ENCODE measurements at places on chromosomes 4 and X.

DNA sequence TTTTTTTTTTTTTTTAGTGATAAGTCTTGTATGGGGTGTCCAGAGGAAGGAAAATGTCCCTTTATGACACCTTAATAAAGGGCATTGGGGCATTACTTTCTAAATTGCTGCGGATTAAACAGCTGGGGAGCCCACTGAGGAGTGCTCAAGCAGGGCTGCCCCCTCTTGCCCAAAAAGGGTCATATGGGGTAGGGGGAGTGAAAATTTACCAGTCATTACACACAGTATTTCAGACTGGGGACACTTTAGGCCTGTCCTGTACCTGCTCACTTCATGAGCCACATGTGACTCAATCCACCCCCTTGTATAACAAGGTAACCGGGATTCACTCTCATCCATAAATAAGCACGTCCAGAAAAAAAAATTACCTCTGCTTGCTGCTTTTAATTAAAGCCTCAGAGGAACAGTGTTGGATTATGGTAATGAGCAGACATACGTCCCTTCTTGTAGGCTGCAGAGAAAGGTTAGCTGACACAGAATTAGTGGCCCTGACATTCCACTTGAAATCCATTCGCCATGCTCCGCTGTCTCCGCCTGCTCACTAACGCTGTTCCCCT lies 1.8 kb downstream of the PRDM8 start:
- no peak for DNase-seq

GRCh38 chrX:71542825-71543224 lies 9.9 kb downstream of the OGT start:
- no peak for DNase-seq

GRCh38 chrX:132025041-132025440 lies 1.9 kb downstream of the STK26 start:
- peak; percentile 31 for DNase-seq

DNA sequence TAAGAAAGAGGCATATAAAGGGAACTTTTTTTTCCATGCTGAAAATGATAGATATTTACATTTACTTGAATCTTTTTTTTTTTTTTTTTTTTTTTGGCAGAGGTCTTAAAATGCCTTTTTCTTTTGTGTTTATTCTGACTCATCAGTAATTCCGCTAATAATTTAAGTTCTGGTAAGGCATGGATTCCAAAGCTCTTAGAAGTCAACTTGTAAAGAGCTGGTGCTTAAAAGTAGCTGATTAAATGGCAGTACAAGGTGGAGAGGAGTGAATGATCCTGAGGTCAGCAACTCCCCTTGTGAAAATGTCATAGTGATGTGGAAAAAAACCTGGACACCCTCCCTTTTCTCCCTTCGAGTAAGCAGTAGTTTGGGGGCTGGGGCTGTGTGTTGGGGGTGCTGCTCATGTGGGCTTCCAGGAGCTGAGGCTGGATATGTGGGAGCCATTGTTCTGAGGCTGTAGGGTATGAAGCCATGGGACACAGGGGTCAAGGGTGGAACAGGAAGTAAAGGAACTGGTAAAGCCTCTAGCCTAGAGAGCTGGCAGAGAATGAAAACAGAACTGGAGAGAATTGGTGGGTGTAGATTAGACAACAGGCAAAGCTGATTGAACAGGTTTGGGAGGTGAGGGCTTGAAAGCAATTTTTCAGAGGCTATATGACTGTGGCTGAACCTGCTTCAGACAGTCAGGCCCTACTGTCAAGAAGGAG lies 41.0 kb upstream of the PITX2 start:
- DNase-seq, result no peak

DNA sequence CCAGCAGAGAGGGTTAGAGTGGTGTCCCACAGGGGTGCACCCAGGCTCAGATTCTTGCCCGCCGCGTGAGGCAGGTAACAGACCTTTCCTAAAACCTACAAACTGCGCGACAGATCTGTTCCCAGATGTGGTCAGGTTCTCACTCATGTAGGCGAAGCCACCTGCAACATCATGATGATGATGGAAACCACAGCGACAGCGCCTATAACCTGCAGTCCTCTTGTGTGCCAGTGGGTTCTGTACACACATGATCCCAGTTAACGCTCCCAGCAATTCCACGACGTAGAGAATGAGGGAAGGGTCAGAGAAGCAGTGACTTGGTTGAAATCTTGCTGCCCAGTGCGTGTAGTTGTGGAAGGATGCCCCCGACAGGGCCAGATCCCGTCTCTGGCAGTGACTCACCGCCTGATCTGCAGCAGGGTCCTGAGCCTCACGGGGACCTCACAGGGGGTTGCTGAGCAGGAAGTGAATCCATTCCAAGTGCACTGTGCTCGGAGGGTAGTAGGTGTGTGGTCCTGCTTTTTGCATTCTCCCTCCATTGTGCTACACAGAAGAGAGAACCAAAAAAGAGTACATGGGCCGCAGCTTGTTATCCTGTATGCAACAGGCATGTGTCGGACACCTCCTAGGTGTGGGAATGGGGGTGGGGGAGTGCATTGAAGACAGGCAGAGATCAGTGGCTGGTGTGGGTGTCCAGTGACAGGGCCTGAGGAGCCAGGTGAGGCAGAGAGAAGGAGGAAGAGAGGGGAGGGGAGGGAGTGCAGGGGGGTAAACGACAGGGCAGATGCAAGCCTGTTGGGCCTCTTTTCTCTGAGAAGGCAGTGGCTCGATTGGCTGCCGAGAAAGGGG lies 66.6 kb downstream of the MTMR1 start:
- no peak for DNase-seq

DNA sequence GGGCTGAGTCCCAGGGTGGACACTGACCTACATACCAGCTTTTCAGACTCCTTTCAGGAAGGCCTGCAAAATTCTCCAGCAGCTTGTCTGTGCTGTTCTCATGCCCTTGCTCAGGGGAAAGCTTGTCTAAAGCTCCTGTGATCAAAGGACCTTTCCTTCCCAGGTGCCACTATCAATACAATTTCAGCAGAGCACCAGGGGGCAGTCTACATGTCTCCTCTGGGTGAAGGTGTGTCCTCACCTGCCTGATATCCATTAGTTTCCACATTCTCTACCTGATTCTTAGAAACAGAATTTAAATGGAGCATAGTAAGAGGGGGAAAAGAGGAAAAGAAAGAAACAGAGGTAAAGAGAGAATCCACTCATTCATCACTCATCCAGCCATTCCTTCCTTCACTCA lies 114.2 kb downstream of the PPARGC1A start:
- DNase-seq, result no peak

Data from common myeloid progenitor, CD34-positive (primary cell).